ENCODE measurements at places on chromosomes 16 and 17. TPM values are rescaled to one million over a fixed set of nuclear protein-coding genes. Genes with fewer than 3 reads are reported as not detected.

ZFPM1 gene
- total RNA-seq = 9.6 TPM

TEDC2 gene
- total RNA-seq = 0.51 TPM

HBA1 gene
- total RNA-seq = 780 TPM

OTOP3 gene
- total RNA-seq = not detected

ZNF821 gene
- 7.2 TPM for total RNA-seq

CES3 gene
- 0.62 TPM for total RNA-seq

TMEM98 gene
- 12.9 TPM for total RNA-seq

NPTX1 gene
- total RNA-seq = 0.62 TPM

PABPN1L gene
- not detected for total RNA-seq

GNAO1 gene
- total RNA-seq = 13.0 TPM

SMIM5 gene
- total RNA-seq = 1.7 TPM

SLC6A4 gene
- total RNA-seq = 0.70 TPM

PDF gene
- 5.7 TPM for total RNA-seq

GINS2 gene
- total RNA-seq = 0.38 TPM

NUP85 gene
- total RNA-seq = 26.3 TPM

NMRAL1 gene
- total RNA-seq = 7.3 TPM

MAP2K6 gene
- total RNA-seq = 0.57 TPM

PCGF2 gene
- 29.3 TPM for total RNA-seq

PRR15L gene
- total RNA-seq = not detected

MEIOB gene
- not detected for total RNA-seq

CIBAR2 gene
- total RNA-seq = not detected

TBC1D3 gene
- not detected for total RNA-seq

RTN4RL1 gene
- 0.32 TPM for total RNA-seq

CCL1 gene
- not detected for total RNA-seq

KRT9 gene
- total RNA-seq = not detected

KRT27 gene
- not detected for total RNA-seq

CPNE7 gene
- total RNA-seq = not detected

KRT20 gene
- not detected for total RNA-seq

PIP4K2B gene
- total RNA-seq = 48.4 TPM

MFAP4 gene
- total RNA-seq = 46.2 TPM

ASPHD1 gene
- total RNA-seq = 0.38 TPM
